Nucleus accumbens (tissue), 56 donors: ENCODE measurements at places on chromosomes 6 and 20.

DNA sequence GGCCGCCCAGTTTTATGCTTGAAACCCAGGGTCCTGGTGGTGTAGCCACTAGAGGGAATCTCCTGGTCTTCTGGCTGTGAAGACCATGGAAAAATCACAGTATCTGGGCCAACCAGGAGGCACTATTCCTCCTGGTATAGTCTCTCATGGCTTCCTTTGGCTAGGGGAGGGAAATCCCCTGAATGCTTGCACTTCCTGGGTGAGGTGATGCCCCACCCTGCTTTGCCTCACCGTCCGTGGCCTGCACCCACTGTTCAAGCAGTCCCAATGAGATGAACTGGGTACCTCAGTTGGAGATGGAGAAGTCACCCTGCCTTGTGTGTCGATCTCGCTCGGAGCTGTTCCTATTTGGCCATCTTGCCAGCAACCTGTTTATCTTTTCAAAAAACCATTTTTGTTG lies 10.1 kb upstream of the ZNF337 start:
- no peak for DNase-seq

DNA sequence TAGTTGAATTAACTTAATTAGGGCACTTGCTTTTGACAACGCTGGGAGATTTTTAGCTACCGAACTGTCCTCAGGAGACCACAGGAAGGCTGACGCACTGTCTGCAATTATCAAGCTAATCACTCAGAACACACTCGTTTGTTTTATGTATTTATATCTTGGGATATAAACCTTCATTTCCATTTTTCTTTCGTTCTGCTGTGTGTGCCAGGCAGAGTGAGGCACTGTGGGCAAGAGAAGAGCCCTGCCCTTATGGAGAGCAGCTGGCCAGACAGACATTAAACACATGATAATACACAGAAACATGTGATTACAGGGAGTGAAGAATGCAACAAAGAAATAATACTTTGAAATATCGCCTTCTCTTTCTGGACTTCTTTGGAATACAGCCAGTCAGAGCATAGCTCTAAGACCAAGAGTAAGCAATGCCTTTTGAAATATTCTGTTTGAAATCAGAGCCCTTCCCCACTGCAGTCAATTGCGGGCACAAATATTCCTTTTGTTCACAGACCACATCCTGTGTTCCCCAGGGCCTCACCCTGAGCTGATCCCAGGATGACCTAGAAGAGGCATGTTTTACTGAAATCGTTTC lies 96.8 kb downstream of the ANKRD60 start:
- no peak for DNase-seq

- no peak for DNase-seq
Measured at GRCh38 chr20:43252761-43253160, 63.1 kb upstream of the PTPRT start.

- no peak for DNase-seq
Measured at GRCh38 chr6:92047152-92047850, 1372.1 kb downstream of the EPHA7 start.

GRCh38 chr20:8805737-8806442 lies 263.0 kb upstream of the PLCB4 start:
- DNase-seq = no peak

DNA sequence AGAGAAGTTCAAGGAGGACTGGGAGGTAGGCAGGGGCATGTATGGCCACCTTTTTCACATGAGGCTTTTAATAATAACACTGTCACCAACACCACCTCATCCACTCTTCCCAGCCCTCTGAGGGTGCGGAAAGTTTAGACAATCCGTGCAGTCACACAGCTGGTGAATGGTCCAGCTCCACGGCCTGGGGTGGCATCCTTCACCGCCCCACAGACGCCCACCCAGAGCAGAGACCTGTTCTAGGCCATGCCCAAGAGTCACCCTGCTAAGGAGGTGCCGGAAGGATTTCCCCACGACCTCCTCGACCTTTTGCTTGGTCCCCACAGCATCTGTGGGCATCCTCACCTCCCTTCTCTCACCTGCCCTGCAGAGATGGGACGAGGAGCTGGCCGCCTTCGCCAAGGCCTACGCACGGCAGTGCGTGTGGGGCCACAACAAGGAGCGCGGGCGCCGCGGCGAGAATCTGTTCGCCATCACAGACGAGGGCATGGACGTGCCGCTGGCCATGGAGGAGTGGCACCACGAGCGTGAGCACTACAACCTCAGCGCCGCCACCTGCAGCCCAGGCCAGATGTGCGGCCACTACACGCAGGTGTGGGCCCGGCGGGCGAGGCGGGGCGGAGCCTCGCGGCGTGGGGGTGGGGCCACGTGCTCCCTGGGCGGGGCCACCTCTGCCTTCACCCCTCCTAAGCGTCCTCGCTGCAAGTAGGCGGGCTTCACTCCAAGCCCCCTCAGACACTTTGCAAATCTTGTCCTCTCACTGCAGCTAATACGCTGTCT lies 4.4 kb downstream of the PI16 start:
- DNase-seq = no peak

- DNase-seq = no peak
Measured at GRCh38 chr6:151075527-151075926, 164.2 kb upstream of the AKAP12 start.

GRCh38 chr6:26286168-26286877 lies 78.7 kb upstream of the BTN3A2 start:
- peak; percentile 37 for DNase-seq

DNA sequence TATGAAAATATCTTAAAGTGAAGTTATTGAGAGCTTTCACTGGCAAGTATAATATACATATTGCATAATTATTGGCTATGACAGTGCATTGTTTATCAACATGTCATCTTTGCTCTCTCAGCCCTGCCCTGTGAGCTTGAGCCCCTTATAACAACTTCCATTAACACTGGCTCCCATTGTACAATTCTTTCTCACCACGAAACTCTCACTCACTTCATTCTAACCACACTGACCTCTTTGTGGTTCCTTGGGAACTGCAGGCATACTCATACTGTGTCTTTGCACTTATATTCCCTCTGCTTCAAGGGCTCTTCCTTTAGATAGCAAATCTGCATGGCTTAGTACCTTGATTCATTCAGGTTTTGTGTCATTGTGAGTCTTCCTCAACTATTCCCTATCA lies 411.8 kb downstream of the CDKAL1 start:
- no peak for DNase-seq

DNA sequence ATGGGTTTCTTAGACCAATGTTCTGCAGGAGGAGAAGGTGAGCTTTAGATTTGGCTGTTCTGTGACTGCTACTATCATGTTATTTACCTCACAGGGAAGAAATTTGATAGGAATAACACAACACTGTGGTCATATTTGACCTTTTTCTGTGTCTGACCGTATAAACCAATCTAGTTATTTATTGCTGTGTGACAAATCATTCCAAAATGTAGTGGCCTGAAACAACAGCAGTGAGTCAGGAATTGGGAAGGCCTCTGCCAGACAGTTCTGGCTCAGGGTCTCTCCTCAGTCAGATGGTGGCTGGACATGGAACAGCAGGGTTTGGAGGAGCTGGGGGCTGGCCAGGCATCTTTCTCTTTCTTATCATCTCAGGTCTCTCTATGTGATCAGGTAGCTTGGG lies 33.0 kb downstream of the RIPOR2 start:
- DNase-seq = no peak

DNA sequence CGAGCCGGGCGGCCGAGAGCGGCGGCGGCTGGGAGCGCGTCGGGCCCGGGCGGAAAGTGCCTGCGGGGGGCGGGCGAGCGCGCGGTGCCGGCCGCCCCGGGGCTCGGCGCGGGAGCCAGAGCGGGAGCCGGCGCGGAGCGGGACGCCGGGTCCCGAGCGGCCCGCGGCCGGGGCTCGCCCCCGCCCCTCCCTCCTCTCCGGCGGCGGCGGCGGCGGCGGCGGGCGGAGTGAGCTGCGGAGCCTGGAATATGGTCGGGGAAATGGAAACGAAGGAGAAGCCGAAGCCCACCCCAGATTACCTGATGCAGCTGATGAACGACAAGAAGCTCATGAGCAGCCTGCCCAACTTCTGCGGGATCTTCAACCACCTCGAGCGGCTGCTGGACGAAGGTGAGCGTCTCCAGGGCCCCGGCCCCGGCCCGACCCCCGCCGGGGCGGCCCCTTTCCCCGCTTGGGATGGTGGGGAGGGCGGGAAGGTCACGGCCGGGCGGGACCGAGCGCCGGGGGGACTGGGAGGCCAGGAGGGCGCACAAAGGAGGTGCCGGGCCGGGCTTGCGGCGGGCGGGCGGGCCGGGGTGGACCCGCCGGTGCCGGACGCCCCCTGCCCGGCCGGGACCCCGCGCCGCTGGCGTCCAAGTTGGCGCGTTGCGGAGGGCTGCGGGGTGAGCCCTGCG lies 565 bp downstream of the QKI start:
- DNase-seq = no peak

GRCh38 chr6:14089224-14089623 lies 28.3 kb upstream of the CD83 start:
- DNase-seq = no peak

DNA sequence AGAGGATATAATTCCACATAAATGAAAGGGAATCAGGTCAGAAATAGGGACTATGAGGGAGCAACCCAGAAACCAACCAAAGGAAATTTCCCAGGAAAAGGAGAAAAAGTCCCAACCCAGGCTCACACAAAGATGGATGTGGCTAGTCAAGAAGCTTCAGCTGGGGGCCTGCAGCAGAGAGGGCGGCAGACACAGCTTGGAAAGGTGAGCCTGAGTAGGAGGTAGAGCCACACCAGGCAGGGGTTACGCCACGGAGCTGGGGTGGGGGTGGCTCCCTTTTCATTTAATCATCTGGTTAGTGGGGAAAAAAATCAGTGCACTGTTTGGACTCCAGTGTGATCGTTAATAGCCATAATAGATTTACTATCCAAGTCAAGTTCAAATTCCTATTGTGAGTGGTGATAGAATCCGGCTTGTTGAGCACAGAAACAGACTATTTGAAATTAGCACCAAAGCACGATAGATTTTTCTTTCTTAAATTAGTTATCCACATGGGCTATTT lies 220.6 kb downstream of the TPBG start:
- no peak for DNase-seq

GRCh38 chr6:146026873-146027272 lies 2.0 kb upstream of the GRM1 start:
- DNase-seq = no peak

DNA sequence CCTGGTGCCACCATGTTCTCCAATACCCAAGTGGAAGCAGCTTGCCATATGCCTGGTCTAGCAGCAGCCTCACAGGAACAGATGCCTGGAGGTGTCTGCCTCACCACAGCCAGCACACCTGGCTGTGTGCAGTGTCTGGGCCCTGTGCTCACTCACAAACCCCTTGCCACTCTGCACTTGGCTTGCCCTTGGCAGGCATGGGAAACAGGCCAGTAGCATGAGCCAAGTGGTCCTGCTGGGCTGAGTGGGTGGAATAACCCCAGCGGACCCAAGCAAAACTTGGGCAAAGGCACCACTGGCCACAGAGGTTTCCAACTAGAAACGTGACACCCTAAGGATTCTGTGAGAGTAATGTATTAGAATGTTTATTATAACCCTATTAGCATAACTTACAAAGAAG lies 600.5 kb upstream of the GJE1 start:
- no peak for DNase-seq

DNA sequence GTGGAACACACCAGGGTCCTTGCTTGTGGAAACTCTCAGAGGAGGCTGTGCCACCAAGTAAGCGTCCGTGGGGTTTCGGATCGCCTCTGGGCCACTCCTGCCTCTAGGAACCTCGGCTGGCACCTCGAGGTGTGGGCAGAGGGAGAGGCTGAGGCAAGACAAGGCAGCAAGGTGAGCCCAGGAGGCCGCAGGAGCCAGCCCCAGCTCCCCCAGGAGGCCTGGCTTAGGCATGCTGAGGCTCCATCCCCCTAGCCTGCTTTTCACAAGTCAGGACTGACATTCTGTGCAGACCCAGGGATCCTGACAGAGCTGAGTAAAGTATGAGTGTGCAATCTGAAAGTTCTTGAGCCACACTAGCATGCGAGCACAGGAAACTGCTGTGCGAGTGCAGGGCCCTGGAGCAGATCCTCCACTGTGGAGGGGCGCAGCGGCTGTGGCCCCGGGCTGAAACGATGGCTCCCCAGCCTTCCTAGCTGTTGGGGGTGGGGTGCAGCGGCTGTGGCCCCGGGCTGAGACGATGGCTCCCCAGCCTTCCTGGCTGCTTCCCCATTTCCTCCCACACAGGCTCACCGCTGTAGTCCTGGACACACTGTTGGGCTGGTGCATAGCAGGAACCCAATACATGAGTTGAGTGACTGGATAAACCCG lies 75.2 kb upstream of the CD93 start:
- no peak for DNase-seq

DNA sequence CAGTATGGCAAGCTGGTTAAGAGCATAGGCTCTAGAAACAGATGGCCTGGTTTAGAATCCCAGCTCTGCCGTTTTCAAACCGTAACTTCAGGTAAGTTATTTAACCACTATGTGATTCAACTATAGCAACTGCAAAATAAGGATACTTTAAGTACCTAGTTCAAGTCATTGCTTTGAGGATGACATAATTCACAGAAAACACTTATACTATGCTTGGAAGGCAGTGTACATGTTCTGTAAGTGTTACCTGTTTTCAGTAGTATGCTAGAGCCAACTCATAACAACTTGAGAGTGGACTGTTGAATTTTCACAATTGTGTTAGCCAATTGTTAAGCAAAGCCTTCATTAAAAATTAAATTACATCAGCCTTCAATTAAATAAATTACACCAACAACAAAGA lies 134.8 kb upstream of the BEND6 start:
- DNase-seq = no peak

DNA sequence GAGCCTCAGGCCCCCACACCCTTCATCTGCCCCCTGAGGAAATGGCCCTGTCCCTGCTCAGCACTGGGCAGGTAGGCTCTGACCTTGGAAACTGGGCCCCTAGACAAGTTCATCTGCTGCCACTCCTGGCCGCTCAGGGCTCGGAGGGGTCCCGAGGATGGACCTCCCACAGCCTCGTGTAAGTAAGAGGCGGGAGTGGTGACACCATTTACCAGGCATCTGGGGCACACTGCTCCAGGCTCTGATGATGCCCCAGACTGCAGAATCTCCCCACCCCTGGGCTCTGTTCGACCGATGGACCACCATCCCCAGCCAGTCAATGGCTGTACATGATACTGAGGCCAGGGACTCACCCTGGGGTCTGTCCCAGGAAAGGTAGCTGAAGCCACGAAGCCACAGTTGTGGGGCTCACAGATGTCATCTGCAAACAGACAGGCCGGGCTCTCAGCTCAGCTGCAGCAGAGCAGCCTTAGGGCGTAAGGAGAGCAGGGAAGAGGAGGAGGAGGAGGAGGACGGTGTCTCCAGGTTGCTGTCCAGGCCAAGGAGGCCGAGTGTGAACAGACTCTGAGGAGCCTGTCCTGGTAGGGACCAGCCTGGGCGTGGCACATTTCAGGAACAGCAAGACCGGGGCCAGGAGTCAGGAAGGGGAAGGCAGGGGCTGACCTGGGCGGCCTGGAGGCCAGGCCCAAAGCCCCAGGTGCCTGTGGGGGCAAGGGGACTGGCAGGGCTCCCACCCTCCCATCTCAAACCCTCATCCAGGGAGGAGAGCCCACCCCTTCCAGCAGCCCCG lies 300.4 kb downstream of the TAF4 start:
- DNase-seq = no peak

GRCh38 chr6:90604546-90604945 lies 17.7 kb upstream of the MAP3K7 start:
- DNase-seq = no peak

GRCh38 chr6:6886171-6886885 lies 221.4 kb upstream of the RREB1 start:
- DNase-seq = peak; percentile 38
